ENCODE measurements at places on chromosomes 5 and 9.
A peak's percentile ranks its signal among the peaks of the same experiment; 100 is the strongest.

GRCh38 chr9:110765926-110766325, 97.3 kb downstream of the MUSK start:
- DNase-seq = no peak

DNA sequence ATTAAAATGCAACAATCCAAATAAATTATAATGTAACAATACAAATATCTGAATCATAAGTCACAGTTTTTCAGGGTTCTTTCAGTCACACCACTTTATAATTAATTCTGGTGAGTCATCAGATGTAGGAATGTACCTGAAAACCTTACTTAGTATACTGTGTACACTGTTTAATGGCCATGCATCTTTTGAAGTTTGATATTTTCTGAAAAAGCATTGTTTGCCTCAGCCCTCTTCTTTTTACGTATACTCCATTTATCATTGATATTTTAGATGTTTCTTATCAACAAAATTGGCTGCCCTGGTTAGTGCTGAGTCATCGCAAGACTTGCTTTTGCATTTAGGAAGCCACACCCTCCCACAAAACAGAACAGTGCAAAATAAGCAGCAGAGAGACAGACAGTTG, 218.6 kb downstream of the PJA2 start:
- DNase-seq = peak; percentile 20

- no peak for DNase-seq
Observed at GRCh38 chr5:16933337-16933736, 2.8 kb downstream of the MYO10 start.

- no peak for DNase-seq
Observed at GRCh38 chr9:136441681-136442245, 2.1 kb upstream of the INPP5E start.

DNA sequence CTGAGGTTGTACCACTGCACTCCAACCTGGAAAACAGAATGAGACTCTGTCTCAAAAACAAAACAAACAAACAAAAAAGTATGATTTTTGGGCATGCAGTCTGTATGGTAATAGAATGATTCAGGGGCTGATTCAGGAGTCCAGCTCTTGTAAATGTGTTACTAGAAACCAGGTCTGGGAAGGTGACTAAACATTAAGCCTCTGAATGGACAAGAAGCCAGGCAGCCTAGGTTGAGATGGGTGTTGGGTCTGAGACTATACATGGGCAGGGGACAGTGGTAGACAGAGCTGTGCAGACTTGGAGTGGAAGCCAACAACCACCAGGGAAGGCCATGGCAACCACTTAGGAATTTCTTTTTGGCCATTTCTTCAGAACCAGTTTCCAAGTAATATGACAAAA, 64.9 kb upstream of the TLE1 start:
- DNase-seq = no peak

DNA sequence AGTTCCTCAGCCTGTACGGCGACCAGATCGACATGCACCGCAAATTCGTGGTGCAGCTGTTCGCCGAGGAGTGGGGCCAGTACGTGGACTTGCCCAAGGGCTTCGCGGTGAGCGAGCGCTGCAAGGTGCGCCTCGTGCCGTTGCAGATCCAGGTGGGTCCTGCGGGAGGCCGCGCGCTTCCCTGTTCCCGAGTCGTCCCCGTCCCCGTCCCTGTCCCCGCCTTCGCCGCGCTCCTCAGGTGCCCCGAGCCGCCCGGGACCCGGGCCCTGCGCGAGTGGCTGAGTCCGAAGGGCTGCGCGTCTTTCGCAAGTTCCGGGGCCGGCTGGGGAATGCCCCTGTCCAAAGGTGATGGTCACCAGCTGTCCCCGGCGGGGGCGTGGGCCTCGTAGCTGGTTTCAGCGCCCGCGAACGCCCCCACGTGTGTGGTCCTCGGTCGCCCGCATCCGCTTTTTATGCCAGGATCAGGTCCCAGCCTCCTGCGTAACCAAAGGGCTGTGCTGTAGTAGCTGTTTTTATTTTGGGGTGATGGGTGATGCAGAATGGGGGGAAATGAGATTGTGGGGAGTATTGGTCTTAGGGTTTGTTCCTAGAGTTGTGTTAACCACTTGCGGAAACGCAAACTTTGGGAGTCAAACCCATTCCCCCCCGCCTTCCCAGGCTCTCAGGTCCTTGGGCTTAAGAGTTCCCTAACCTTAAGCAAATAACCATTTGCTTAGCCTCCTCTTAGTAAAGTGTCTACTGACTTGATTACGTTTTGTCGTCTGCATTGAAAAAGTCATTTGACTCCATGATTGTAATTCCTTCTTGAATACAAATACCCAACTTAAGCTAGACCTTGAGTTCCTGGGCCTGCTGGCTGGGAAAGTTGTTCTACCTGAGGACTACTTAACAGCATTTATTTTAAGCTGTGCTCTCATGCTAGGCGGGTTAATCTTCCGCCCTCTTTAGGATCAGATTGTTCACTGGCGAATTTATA, 663 bp downstream of the ISOC1 start:
- peak; percentile 84 for DNase-seq

DNA sequence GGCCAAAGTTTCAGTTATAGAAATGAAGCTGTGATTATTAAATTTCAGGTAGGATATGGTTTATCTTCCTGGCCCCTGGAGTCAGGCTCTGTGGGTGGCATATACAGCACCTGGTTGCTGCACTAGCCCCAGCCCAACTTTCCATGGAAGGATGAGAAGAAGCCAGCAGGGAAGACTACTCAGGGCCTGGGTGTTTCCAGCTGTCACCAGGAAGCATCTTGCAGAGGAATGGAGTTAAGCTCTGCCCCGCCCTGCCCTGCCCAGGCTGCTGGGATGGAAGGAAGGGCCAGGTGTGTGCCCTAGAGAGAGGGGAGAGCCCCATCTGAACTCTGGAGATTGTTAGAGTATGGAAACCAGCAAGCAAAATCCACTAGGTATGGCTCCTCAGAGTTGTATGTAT, 42.8 kb upstream of the FAT2 start:
- no peak for DNase-seq

- no peak for DNase-seq
Observed at GRCh38 chr5:149455889-149456409, 76.9 kb upstream of the IL17B start.

- DNase-seq = no peak
Observed at GRCh38 chr5:60929024-60929423, 15.8 kb downstream of the ERCC8 start.

DNA sequence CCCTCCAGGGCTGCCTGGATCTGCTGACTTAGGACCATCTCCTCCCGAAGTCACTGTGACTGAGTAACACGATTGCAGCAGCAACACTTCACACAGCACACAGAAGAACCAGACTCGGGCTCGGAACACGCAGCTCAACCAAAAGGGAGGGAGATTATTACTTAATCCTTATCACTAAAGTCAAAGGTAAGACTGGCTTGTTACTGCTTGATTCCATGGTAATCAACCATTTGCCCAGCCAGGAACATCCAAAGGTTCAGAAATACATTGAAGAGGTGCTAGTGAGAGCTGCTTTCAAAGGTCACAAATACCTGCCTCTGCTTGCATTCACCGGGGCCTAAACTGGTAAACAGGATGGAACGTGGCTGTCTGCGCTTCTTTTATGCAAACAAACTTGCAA, 7.7 kb downstream of the FBP1 start:
- no peak for DNase-seq

GRCh38 chr9:71223953-71224538, 102.6 kb upstream of the TRPM3 start:
- DNase-seq = no peak

DNA sequence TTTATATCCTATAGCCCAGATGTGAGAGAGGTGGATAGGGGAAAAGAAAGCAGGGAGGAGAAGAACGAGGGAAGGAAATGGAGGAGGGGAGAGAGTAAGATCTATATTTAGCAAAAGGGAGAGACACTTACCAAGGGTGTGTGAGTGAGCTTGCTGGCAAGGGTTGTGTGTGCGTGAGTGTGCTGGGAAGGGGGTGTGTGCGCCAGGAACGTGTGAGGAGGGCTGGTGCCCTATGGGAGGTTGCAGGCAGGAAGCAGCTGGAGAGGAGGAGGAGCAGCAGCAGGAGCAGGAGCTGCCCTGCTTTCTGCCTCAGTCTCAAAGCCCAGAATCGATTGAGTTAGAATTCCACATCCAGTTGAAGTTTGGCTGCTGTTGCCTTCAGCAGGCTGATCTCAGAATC, 148.3 kb upstream of the RUSC2 start:
- no peak for DNase-seq

DNA sequence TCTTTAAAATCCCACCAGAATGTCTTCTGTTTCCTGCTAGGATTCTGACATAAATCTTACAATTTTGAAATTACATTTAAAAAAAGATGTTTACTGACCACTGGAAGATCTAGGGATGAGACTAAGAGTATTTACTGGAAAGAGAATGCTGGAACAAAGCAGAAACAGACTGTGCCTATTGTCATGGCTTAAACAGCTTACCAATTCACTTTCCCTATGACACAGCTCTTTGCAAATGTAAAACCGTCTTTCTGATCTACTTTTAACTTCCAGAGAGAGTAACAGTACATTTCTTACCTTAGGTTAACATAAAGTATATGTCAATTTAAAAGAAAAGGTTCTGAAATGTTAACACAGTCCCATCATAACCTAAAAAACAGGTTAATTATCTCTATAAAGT, 10.7 kb downstream of the GIN1 start:
- DNase-seq = no peak

DNA sequence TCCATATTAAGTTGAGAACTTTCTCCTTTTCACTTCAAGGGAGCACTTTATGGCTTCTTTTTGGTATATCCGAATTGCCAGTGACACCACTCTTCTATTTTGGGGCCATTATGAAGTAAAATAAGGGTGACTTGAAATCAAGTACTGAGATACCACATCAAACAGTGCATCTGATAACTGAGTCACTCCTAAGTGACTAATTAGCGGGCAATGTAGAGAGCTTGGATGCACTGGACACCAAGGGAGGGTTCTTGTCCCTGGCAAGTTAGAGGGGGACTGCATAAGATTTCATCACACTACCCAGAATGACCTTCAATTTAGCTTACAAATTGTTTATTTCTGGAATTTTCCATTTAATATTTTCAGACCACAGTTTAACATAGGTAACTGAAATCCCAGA, 813.9 kb upstream of the CDH10 start:
- DNase-seq = no peak

GRCh38 chr5:116577064-116577788, 2.6 kb upstream of the SEMA6A start:
- peak; percentile 76 for DNase-seq

GRCh38 chr9:4424038-4424437, 66.2 kb upstream of the SLC1A1 start:
- no peak for DNase-seq

DNA sequence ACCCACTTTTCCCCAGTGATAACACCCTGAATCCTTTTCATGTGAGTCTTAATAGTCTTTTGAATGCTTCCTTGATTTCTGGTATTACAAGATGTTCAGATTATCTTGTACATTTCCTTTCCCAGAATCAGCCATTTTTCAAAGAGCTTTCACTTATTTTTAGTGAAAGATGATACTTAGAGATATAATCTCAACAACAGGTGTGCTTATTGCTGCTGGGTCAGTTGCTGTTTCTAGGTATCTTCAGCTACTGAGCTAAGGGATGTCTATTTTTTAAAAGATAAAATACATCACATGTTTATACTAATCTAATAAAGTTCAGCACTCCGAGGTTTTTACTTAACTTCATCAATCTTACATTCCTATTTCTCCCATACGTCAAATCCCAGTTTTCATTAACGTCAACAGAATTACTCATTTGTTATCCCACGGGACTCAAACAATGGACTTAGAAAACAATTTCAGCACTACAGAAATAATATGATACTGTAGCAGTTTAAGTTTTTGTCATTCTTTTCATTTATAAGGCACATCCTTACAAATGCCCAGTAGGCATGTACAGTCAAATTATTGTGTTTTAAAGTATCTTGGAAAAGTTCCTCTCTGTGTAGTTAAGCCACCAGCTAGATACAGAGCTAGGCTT, 9.0 kb downstream of the PCDHAC1 start:
- DNase-seq = no peak
